NCI-H2171 (cell line): ENCODE measurements at places on chromosomes 4 and X.

DNA sequence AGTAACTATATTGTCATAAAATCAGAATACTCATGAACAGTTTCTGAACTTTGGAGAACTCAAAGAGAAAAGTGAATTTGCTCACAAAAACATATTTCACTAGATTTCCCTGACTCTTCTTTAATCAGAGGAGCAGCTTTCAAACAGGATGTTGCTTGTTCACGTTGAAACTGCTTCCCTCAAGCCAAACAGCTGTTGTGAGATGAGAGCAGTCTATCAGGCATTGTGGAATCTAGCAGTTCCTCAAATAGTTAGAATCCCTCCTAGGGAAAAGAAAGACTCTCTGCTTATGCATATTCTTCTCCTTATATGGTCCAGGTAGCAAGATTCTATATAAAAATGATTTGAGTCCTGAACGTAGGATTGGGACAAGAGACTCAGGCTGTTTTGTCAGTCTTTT lies 1012.1 kb downstream of the FAM133A start:
- no peak for DNase-seq

GRCh38 chrX:9704876-9705465 lies 60.7 kb downstream of the GPR143 start:
- no peak for DNase-seq

- no peak for DNase-seq
Measured at GRCh38 chr4:169404960-169405359, 134.2 kb upstream of the SH3RF1 start.

GRCh38 chrX:19840899-19841648 lies 46.3 kb downstream of the SH3KBP1 start:
- no peak for DNase-seq

DNA sequence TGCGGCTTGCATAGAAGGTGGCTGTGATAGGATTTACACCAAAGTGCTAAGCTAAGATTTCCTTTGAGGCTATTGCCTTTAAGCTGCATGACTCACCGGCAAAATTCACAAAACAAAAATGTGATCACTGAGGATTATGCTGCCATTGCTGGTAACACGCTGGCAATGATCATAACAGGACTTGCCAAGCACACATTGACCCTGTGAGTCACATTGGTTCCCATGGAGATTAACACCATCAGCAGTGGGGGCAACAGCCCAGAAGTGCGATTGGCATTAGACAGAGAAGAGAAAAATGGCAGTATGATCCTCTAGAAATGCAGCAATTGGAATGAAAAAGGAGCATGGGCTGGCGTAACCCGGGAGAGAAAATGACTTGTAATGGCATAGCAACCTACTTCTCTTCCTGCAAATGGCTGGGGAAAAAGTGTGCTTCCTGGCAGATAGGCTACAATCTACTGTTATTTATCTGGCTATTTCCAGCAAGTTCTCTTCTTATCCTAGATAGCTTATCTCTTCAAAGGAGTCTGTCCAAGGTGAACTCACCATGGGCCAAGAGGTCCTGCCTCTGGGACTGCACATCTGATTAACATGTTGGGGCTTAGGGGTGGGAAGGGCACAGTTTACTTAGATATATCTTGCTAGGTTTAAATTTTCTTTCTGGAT lies 314.2 kb upstream of the IGFBP7 start:
- DNase-seq: no peak

DNA sequence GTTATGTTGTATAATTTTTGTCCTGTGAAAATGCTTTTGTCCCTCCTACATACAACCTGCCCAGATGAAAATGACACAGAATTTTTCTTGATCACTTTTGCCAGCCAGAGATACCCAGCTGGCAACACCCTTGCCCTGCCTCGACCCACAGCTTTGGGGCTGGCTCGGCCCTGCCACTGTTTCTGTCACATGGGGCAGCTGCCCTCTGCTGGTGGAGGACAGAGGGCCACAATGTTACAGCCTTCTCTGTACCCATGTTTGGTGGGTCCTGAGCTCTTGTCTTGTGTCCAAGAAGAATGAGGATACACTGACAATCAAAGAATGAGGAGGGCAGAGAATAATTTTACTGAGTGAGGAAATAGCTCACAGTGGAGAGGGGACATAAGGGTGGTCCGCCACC lies 31.1 kb downstream of the BMP15 start:
- DNase-seq: no peak

DNA sequence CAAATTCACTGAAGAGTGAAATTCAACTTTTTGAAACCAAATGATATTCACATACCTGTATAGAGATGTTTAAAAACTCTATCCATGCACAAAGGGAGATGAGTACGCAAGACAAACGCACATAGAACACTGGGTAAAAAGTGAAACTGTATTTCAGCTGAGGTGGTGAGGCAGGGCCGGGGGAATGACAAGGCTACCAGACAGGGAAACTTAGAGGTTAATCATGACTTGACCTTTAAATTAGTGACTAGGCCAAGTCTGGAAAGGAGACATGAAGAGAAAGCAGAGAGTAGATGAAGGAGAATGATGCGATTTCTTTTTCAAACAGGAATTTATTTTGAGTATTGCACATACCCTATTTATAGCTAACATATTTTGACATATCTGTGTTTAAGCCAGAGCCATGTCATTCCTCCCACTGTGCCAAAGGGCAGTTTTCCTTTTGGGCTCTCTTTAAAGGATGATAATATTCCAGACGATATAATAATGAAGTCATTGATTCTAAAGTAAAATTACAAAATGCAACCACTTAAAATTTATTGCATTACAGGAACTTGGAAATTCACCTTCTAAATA lies 49.4 kb downstream of the ARHGEF6 start:
- DNase-seq: no peak

GRCh38 chr4:76920715-76921114 lies 22.8 kb upstream of the SOWAHB start:
- no peak for DNase-seq

DNA sequence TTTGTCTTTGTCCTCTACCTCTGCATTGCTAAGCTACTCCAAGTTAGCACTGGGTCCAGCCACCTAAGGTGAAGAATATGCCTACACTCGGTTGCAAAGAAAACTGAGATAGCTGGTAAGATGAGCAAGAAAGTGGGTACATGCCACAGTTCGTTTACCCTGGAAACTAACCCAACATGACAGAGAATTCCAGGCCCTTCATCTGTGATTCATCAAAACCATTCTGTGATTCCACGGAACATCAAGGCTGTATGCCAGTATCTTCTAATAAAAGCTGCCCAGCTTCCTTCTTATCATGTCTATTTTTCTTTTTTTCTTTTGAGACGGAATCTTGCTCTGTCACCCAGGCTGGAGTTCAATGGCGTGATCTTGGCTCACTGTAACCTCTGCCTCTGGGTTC lies 58.7 kb upstream of the SPANXC start:
- no peak for DNase-seq

DNA sequence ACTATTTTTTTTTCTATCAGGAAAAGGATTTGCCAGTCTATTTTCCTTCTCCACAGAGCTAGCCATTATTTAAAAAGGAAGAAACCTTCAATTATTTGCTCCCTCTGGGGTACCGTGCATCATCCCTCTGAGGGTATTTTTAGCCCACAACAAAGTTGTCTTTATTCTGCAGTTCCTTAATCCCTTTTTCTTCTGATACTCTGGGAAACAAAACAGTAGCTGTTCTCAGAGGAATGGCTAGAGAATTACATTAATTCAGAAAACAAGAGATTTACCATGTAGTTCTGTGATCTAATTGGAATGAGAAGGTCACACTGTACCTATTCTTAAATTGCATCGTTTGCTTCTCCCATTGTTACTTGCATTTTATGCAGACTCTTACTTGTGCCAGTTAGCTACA lies 1056.7 kb downstream of the STIM2 start:
- no peak for DNase-seq

DNA sequence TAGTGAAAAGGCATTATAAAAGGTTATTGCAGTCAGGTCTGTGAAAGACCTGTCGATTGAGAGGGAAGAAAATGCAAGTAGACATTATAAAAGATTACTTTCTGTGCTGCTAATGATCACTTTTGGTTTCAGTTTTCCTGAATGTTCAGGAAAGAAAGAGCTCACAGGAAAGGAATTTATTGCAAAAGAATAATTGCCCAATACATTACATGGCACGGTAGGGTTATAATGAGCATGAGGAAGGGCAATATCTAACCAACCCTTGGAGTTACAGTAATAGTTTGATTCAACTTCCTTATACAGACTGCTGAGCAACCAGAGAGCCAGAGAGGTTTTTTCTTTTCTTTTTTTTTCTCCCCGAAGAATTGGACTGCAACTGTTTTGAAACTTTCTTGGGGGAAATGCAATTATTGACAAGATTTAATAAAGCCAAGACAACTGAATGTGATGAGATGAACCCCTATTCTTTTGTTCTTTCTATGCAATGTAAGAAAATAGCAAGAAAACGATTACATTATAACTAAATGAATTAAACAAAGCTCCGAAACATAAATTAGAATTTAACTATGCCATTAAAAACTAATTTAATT lies 247.0 kb downstream of the C4orf33 start:
- no peak for DNase-seq

- DNase-seq: no peak
Measured at GRCh38 chr4:64911846-64912245, 502.6 kb upstream of the TECRL start.

GRCh38 chrX:41412261-41413081 lies 34.7 kb upstream of the NYX start:
- DNase-seq: no peak

DNA sequence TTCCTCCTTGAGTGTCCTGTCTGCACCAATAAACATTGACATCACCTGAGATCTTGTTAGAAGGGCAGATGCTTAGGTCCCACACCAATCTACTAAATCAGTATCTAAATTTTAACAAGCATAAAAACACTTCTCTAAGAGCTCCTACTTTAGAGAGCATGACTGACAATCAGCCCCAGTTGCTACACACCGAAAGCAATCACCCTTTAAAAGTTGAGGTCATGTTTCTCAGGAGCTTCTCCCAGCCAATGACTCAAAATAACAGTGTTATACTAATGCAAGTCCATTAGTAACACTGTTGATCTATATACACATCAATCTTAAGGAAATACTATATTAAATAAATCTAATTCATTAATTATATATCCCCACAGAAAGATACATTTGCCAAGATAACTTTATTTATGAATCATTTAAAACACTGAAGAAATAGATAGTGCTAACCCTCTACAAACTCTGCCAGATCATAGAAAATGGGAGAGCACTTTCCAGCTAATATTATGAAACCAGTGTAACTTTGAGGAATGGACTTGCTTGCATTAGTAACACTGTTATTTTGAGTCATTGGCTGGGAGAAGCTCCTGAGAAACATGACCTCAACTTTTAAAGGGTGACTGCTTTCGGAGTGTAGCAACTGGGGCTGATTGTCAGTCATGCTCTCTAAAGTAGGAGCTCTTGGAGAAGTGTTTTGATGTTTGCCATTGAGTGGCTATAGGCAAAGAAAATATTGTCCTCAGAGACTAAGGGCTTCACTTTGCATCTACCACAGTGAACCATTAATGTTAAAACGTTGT lies 109.8 kb upstream of the HDX start:
- no peak for DNase-seq

DNA sequence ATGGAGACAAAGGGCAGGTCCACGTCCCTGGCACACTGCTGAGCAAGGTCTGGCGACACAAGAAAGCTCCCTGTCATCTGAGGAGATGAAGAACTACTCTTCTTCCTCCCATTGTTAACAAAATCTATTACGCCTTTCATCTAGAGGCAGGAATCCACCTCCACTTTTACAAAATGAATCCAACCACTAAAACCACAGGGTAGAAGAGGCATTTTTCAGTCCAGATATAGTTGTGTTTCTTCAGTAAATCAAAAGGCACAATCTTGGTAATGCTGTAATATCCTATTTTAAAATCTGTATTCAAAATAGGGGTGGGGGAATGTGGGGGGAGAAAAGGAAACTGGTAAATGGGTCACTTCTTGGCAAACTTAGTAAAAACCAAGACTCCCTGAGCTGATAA lies 101.4 kb downstream of the CDS1 start:
- no peak for DNase-seq

- no peak for DNase-seq
Measured at GRCh38 chrX:21711129-21711847, 46.6 kb downstream of the SMPX start.

- no peak for DNase-seq
Measured at GRCh38 chrX:72020204-72020603, 109.6 kb downstream of the NHSL2 start.

DNA sequence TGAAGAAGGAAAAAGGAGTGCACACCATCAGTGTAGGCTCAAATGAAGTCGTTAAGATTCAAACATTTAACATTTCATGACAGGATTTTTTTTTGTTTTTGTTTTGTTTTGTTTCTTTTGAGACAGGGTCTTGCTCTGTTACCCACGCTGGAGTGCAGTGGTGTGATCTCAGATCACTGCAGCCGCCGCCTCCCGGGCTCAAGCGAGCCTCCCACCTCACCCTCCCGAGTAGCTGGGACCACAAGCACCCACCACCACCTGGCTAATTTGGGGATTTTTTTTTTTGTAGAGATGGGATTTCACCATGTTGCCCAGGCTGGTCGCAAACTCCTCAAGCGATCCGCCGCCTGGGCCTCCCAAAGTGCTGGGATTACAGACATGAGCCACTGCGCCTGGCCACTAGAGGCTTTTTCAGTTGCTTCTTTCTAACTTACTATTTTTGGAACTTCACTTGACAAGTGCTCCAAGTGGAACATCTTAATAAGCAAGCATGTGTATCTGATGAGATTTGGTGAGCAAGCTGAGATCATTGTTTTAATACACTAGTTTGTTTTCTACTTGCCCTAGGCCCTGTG lies 78.9 kb upstream of the CNKSR2 start:
- no peak for DNase-seq

DNA sequence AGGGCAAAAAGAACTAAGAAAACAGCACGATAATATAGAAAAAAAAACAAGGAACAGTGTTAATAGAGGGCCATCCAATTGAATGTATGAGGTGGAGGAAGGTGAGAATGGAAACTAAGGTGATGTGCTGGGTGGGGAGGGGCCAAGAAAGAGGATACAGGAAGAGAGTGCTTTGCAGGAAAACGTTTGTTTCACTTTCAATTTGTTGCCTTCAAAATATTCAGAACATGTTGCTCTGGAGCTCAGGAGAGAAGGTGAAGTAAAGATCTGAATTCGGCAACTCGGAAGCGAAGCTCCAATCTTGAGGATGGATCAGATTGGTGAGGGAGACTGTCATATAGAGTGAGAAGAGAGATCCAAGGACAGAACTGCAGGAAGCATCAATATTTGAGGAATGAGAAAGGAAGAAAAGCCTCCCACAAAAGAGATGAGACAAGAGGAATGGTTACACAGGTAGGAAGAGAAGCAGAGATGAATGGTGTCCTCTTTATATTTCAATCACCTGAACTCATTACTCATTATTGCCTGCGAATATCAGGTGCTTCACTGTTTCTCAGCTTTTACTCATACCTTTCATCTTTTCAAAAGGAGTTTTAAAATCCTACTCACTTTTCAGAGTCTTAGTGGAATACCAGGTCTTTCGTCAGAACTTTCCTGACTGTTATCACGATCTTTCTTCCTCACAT lies 14.7 kb upstream of the SEC24D start:
- DNase-seq: no peak

- no peak for DNase-seq
Measured at GRCh38 chr4:59838236-59838635, 1361.9 kb upstream of the ADGRL3 start.

DNA sequence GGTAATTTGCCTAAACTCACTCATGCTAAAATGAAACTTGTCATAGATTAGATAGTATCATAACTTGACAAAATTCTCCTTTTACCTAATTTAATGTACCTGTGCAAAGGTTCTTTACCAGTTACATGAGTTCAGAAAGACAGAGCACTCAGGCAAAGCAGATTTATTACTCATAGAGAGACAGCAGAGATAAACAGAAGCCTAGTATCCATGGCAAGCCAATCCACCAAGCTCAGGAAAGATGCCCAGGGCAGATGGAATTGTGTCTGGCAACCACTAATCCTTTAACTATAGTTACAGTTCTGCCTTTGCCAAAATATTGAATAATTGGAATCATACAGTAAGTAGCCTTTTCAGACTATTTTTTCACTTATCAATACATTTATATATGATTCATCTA lies 826.2 kb downstream of the TECRL start:
- DNase-seq: no peak
